ENCODE measurements at places on chromosomes 7 and 10.

DNA sequence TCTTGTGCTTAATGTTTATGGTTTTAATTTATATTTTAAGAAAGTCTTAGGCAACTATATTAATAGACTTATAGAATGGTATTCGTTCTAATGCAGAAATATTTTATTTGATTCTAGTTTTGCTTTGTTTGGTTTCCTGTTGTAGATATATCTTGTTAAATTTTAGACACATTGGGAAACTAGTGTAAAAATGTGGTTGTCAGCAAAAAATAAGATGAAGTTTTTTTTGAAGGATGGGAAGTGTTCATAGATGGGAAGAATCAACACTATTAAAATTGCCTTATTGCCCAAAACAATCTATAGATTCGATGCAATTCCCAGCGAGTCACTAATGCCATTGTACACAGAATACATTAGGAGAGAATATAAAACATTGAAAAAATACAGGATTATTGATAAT lies 278.9 kb downstream of the ZWINT start:
- DNase-seq, result no peak

DNA sequence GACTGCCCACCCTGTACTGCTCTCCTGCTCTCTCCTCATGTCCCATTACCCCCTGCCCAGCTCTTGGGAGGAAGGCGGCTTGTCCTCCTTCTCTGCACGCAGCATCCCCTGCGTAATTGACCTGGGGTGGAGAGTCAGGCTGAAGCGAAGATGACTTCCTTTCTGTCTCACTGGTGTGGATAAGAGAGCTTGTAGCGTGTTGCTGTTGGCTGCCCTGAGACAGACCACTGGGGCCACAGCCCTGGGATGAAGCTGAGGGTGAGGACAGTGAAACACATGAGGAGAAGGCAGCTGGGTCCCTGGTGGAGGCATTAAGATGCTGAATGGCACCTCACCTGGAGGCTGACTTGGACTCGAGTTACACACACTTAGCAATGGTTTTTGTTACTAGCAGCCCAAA lies 310.3 kb upstream of the ZNF32 start:
- no peak for DNase-seq

DNA sequence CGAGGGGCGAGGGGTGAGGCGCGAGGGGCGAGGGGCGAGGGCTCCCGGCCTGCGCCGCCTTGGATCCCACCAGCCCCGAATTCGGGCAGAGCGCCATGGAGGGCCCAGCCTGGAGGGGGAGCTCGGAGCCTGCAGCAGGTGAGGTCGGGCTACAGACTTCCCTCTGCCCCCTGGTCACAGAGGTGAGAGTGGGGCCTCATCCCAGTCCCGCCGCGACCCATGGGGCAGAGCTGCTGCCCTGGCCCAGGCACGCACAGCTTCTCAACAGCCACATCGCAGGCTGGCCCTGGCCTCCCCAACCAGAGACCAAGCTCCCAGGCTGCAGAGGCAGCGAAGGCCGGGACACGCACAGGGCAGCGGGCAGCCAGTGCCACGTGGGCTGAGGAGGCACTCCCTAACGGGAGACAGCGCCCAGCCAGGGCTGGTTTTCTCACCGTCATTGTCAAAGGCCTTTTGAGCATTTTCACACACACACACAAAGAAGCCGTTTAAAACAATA lies 191.8 kb downstream of the PTPRN2 start:
- DNase-seq, result no peak

DNA sequence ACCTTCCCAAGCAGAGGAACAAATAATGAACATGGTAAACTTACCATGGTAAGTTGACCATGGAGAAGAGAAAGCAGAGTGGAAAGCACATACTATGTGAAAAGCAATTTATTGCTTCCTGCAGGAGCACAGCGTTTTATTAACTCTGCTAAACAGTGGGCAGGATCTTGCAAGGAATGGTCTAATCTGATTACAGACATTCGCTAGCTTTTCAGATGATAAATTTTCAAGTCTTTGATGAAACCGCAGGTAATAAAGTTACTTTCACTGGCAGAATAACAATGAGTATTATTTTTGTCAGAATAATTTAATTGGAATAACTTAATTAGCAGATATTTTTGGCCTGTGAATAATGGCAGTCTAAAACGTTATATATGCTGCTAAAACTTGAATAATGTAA lies 89.6 kb upstream of the HGF start:
- no peak for DNase-seq

- DNase-seq, result no peak
Observed at GRCh38 chr7:569996-570800, 50.6 kb upstream of the PDGFA start.

DNA sequence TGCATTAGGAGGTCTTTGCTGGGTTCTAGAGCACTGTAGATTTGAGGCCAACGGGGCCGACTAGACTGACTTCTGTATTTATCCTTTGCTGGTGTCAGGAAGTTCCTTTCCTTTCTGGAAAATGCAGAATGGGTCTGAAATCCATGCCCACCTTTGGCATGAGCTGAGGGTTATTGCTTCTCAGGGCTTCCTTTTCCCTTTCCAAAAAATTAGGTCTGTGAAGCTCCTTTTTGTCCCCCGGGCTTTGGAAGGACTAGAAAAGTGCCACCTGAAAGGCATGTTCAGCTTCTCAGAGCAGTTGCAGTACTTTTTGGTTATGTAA lies 675 bp downstream of the IL6 start:
- no peak for DNase-seq

GRCh38 chr7:137439829-137440825 lies 96.6 kb upstream of the PTN start:
- DNase-seq, result no peak

DNA sequence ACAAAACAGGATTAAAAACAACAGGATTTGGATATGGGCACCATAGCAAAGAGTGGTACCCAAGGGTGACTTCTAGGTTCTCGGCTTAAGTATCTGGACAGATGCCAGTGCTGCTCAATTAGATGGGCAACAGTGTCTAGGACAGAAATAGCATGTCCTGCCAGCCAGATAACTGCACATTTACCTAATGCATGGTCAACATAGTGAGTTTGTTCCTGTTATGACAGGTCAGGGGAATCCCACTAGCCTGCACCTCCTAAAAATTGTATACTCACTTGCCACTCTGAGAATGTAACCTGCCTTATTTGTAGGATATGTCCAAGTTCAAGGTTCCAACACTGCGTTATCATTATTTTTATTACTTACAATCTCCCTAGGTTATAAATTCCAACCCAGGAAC lies 471.7 kb downstream of the GRM8 start:
- no peak for DNase-seq

DNA sequence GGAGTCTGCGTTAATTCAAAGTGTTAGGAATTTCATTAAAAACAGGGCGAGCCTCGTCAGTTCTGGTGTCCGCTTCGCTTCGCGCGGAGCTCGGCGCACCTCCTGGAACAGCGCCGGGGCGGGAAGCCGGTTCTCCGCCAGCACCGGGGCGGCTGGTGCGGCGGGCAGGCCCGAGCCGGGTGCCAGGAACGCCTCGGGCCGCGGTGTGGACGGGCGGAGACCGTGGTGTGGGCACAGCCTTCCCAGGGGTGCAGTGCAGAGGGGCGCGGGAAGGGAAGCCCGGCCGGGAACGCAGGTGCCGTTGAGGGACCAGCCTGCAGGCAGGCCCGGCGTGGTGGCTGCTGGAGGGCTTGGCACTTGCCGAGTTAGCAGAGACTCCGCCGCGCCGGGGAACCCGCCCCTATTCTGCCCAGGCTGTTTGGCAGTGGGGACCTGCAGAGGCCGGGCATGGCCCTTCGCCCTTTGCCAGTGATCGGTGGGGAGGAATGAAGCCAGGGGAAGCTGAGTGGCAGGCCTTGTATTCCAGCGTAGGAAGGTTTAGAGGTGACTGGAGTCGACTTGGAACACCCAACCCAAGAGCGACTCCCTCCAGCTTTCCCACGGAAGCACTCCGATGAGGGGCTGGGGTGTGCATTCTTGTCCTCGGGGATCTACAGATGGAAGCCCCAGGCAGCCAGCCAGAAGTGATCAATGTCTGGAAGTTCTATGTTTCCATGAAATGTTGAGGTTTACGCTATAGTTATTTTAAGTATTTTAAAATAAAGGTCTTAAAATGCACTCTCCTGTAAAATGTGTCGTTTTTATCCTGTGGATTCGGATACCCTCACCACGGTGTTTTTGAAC lies 945 bp upstream of the RHEB start:
- no peak for DNase-seq

DNA sequence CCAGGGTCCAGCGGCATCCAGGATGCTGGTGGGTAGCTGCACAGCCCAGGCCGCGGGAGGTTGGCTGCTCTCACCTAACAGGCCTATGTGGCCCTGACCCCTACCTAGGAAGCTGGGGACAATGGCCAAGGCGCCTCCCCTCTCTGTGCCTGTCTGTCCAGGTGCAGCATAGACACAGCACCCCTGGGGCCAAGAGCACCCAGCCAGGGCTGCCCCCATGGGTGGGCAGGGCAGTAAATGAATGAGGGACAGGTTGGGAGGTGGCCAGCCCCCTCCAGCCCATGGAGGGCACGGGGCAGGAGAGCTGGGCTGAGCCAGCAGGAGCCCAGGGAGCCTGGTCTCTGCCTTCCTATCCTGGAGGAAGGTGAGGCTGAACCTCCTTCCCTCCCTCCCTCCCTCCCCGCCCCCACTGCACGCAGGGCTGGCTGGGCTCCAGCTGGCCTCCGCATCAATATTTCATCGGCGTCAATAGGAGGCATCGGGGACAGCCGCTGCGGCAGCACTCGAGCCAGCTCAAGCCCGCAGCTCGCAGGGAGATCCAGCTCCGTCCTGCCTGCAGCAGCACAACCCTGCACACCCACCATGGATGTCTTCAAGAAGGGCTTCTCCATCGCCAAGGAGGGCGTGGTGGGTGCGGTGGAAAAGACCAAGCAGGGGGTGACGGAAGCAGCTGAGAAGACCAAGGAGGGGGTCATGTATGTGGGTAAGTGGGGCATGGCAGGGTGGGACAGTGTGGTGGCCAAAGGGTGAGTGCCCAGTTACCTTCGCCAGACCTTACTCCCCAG lies at the start of gene SNCG:
SNCG (plus strand) TSS at position 484 of the 785 bp plus-strand sequence; CDS start at position 583, 99 bp downstream.
- no peak for DNase-seq
